ENCODE measurements at places on chromosomes 6 and 20. TPM values are rescaled to one million over a fixed set of nuclear protein-coding genes. Genes with fewer than 3 reads are reported as not detected.

DNA sequence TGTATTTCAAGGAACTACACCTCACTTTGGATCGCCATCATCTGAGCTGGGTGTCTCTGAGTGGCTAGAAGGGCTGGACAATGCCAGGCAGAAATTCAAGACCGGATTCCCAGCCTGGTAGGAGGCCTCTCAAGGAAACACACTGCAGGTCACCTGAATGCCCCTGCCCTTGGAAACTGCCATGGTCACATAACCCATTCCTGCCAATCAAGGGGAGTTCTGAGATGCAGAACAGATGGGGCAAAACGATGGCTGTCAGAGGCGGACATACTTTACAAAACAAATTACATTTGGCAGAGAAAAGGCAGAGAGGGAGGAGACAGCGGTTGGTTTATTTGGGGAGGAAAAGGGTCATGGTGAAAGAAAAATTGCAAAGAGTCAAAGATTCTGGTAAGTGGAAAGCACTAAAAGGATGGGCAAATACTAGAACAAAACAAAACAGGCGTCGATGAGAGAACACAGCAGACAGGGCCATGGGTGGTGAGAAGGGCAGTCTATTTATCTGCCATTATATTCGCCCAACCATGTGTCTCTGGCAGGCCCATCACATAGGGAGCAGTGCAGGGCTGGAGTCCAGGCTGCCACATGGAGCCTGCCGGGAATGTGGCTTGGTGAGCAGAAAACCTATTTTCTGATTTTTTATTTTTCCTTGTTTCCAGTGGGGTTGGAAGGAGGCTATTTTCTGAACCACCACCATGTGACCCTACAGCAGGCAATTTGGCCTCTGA is 13.5 kb downstream of the BEND3 start:
- no peak overlapping the region for H3K27ac ChIP-seq
- no peaks in the 10 kb centered on the region for H3K4me1 ChIP-seq
- no peaks in the 10 kb centered on the region for H3K27me3 ChIP-seq
- no peak overlapping the region for H3K4me3 ChIP-seq

- no peaks in the 10 kb centered on the region for H3K27me3 ChIP-seq
- peaks cover 14% of the 10 kb centered on the region for H3K4me1 ChIP-seq
- peak overlapping the region; percentile 68 for H3K4me3 ChIP-seq
- H3K27ac ChIP-seq: peak overlapping the region; percentile 53
Measured at GRCh38 chr20:36604952-36605398, 604 bp upstream of the RAB5IF start.

GRCh38 chr20:53146201-53146891 is 174.2 kb downstream of the TSHZ2 start:
- H3K27ac ChIP-seq: no peak overlapping the region
- H3K27me3 ChIP-seq: no peaks in the 10 kb centered on the region
- no peak for DNase-seq
- H3K4me1 ChIP-seq: peaks cover 5% of the 10 kb centered on the region

Gene TSBP1
- total RNA-seq: not detected

- H3K27ac ChIP-seq: peak within 1 kb of the TSS; percentile 79
- H3K4me1 ChIP-seq: peaks cover 23% of the 10 kb centered on the region
- H3K36me3 ChIP-seq: no peaks in the 10 kb centered on the region
- H3K27me3 ChIP-seq: no peaks in the 10 kb centered on the region
- peak within 1 kb of the TSS; percentile 99 for H3K4me3 ChIP-seq
Measured at GRCh38 chr6:147204060-147204785, at the start of gene STXBP5. TSS of gene STXBP5 (plus strand) at chr6:147204417. CDS start at chr6:147204533, 116 bp downstream.

DNA sequence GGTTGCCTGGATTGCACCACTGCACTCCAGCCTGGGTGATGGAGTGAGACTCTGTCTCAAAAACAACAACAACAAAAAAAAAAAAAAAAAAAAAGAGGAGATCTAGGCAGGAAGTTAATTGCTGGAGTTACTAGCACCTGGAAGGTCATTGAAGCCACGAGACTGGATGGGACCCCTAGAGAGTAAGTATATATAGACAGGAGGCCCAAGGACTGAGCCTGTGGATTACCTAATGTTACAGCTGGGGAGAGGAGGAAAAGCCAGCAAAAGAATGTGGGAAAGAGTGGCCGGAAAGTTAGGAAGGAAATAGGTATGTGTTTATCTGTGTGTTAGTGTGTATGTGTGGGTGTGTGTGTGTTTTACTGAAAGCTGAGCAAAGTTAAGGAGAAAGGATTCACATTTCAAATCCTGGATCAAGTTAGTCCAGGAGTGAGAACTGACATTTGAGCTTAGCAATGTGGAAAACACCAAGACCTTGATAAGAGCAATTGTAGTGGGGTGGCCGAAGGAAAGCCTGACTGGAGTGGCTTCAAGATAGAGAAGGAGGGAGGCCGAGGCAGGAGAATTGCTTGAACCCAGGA is 38.4 kb downstream of the ANKRD6 start:
- H3K4me1 ChIP-seq: 0 out of 2 replicates have a peak, but pooled peaks cover 8% of the 10 kb centered on the region
- H3K36me3 ChIP-seq: no peaks in the 10 kb centered on the region
- H3K4me3 ChIP-seq: no peak overlapping the region
- H3K27ac ChIP-seq: no peak overlapping the region
- no peaks in the 10 kb centered on the region for H3K27me3 ChIP-seq

GRCh38 chr6:7997286-7997685 is 66.9 kb downstream of the BLOC1S5 start:
- H3K27me3 ChIP-seq: no peaks in the 10 kb centered on the region
- H3K4me3 ChIP-seq: no peak overlapping the region

DNA sequence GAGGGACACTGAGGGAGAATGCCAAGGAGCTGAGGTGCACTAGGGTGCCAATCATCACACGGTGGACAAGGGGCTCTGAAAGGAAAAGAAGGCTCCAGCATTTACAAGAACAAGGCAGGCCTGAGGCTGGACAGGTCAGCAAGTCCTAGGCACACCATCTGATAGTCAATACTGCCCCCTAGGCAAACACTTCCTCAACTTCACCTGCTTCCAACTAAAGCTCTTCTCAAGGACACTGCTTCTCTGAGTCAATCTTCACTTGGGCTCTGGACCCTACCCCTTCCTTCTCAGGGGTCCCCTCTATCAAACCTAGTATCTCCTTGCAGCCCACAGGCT is 37.7 kb upstream of the SLC4A11 start:
- peaks cover 39% of the 10 kb centered on the region for H3K36me3 ChIP-seq
- no peaks in the 10 kb centered on the region for H3K4me1 ChIP-seq
- no peak overlapping the region for H3K4me3 ChIP-seq
- no peaks in the 10 kb centered on the region for H3K27me3 ChIP-seq
- no peak overlapping the region for H3K27ac ChIP-seq

DNA sequence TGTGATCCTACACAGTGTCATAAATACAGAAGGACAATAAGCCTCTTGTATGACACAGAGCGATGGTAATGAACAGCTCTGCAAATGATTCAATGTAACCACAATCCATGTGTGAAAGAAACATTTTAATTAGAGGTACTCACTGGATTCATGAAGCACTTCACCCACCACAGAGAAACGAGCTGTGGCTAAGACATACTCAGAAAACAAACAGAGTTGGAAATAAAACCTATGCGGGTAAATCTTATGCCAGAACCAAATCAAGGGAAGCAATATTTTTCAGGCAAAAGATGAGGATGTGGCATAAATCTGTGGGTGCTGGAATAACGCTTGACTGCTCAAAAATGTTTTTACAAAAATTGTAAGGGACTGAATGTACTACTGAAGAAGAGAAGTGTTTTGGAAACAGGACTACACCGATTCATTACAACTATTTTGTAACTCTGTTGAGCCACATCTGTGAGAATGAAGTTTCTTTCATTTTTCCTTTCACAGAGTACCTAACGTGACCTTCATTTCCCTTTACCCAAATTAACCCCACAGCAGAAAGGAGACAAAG is 112.1 kb downstream of the WDR27 start:
- DNase-seq: peak; percentile 71
- peak overlapping the region; percentile 19 for H3K4me3 ChIP-seq
- no peaks in the 10 kb centered on the region for H3K36me3 ChIP-seq
- peaks cover 23% of the 10 kb centered on the region for H3K4me1 ChIP-seq
- H3K27me3 ChIP-seq: no peaks in the 10 kb centered on the region
- H3K27ac ChIP-seq: peak overlapping the region; percentile 9

- DNase-seq: peak; percentile 99
- H3K27me3 ChIP-seq: no peaks in the 10 kb centered on the region
- H3K4me3 ChIP-seq: no peak overlapping the region
- H3K4me1 ChIP-seq: peaks cover 35% of the 10 kb centered on the region
- peak overlapping the region; percentile 75 for H3K27ac ChIP-seq
Measured at GRCh38 chr6:37630281-37630799, 67.3 kb downstream of the MDGA1 start.

Data from GM23248 (cell line).